ENCODE measurements at places on chromosomes 2 and 18.

DNA sequence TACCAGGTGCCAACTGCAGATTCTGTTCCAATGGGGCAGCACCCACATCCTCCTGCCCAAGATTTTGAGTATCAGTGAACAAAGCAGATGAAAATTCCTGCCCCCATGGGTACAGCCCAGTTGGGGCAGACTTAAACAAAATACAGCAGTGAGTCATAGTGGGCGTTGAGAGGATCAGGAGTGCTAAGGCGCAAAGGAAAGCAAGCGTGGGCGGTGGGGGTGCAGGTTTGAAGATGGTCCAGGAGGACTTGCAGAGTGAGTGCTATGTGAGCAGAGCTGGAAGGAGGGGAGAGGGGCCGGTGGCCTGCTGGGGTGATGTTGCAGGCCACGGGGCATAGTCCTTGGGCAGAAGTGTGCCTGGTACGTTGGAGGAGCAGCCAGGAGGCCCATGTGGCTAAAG, 24.7 kb downstream of the STEAP3 start:
- DNase-seq = no peak

DNA sequence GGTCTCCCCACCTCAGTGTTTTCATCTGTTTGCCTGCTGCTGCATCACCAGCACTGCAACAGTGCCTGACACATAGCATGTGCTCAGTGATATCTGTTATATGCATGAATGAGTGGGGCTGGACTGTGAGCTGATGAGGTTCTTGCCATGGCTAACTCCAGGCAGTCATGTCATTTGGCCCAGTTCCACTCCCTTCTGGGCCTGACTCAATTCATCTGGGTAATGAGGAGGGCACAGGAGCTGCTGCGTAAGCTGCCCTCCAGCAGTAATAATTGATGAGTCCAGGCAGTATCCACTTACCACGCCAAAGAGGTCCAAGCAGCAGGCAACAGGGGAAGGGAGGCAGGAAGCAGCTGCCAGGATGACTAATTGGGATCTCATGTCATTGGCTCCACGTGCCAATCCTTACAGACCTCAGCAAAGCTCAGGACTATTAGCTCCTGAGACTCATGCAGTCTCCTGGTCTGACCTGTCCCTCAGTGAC, 34.1 kb upstream of the MAT2A start:
- DNase-seq = peak; percentile 99

DNA sequence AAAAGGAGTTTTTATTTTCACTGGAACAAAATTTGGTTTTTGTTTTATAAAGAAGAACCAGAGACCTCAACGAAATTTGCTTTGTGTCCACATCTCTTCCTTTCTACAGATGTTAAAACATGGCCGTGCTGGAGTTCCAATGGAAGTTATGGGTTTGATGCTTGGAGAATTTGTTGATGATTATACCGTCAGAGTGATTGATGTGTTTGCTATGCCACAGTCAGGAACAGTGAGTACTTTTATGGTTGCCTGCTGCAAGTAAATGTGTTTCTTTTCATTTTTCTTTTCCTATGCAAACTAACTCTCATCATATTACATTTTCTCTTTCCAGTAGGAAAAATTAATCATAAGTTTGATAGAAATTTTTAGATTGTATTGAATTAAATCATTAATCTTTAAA, 48.4 kb upstream of the TBR1 start:
- no peak for DNase-seq

GRCh38 chr2:54701029-54701428, 22.4 kb upstream of the EML6 start:
- DNase-seq = no peak

GRCh38 chr2:23767876-23768621, 158.9 kb downstream of the ATAD2B start:
- DNase-seq = no peak

DNA sequence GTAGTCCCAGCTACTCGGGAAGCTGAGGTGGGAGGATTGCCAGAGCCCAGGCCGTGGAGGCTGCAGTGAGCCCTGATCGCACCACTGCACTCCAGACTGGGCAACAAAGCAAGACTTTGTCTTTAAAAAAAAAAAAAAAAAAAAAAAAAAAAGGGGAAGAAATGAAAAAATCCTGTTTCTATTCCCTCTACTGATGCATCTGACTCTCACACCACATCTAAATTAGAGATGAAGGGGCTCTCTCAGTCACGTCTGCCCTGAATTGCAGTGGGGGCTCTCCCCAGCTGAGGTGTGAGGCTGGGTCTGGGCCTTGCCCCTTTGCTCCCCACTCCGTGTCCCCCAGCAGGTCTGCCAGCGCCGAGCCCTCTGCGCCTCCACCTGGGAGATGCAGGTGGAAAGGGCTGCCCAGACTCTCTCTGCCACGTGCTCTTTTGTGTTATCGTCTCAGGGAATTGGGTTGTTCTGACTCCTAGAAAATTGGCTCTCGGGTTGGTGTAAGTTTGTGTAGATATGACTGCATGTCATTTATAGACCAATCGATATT, 30.2 kb downstream of the TRAPPC12 start:
- DNase-seq = no peak

GRCh38 chr18:5772306-5773105, 122.8 kb downstream of the TMEM200C start:
- DNase-seq = no peak

DNA sequence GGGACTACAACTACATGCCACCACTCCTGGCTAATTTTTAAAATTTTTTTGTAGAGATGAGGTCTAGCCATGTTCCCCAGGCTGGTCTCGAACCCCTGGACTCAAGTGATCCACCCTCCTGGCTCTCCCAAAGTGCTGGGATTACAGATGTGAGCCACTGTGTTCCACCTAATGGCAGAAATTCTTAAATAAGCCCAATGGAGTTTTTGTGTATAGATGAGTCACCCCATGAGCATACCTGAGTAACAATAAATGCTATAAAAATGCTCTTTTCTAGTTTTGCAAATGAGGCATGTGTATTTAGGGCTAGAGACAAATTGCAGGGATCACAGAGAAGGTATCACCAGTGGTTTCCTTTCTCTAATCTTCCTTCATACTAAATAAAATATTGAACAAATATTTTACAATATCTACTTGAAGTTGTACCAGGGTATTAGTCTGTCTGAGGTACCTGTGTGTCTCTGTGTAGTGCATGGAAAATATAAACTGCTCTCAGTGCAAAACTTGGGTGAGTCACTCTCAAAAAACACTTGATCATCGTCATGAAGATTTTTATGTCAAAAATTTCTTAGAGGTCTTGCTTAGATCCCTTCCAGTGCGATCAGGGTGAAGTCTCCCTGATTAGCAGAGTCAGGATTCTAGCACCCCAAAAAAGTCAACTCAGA, 337.1 kb upstream of the MMADHC start:
- DNase-seq = no peak

- peak; percentile 81 for DNase-seq
These were observed 22.9 kb upstream of the LBH start for GRCh38 chr2:30208453-30208852.

DNA sequence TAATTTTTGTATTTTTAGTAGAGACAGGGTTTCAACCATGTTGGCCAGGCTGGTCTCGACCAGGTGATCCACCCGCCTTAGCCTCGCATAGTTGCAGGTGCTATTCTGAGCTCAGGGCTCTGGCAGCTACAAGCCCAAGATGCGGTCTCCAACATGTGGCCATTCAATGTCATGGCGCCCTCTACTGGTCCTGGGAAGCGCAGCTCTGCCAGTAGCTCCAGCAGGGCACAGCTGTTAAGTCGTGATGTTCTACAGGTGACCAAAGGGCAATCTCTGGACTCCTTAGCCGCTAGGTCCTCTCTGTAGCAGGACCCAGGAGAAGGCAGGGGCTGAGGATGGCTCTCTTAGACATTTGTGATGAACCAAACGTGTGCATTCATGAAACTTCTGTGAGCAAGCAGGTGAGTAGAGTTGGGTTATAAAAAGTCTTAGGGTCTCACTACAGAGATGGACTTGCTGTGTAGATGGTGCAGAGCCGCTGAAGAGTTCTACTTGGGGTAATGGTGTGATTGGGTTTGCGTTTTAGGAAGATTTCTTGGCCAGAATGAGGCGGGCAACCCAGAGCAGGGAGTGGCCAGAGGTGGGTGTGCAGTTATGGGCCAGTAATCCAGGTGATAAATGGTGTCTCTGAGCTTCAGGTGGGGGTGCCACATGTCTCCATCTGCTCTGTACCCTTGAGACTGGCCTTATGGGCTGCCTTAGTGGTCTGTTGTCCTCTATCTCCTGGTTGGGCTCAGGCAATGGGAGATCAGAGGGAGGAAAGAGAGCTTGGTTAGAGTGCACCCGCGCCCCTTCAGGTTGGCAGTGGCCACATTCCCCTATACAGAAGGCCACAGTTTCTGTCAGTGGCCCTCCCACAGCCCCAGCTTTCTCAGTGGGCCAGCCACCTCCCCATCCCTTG, 31.0 kb downstream of the IL37 start:
- peak; percentile 94 for DNase-seq

DNA sequence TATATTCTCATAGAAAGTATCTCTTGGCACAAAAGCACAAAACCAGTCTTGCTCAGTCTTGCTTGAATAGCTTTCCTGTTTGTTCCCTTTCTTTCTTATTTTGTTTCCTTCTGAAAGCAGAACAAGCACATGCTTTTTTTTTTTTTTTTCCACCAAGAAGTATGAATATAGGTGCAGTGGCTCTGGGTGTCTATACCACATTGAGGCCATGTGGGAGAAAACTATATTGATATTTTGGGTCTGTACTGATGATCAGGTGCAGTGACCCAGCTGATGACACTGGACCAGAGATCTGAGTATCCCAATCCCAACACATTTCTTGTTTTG, 28.7 kb downstream of the GEMIN6 start:
- DNase-seq = no peak

Measured in DMS53 (cell line).